Naive thymus-derived CD4-positive, alpha-beta T cell (primary cell): ENCODE measurements at places on chromosomes 5 and 9. TPM values are rescaled to one million over a fixed set of nuclear protein-coding genes. Genes with fewer than 3 reads are reported as not detected.

DRD1 gene
- total RNA-seq: not detected

ASS1 gene
- total RNA-seq: not detected

KIF24 gene
- 0.35 TPM for total RNA-seq

GZMA gene
- 2.0 TPM for total RNA-seq

SHISAL2B gene
- total RNA-seq: not detected in 2 replicates

PCDHGA9 gene
- 0.16 TPM for total RNA-seq

F2R gene
- 0.86 TPM for total RNA-seq

UGT3A1 gene
- not detected for total RNA-seq

SHOC1 gene
- total RNA-seq: not detected

CRB2 gene
- total RNA-seq: not detected

GRM6 gene
- not detected for total RNA-seq

SYNPO gene
- total RNA-seq: 0.07 TPM in 1 of 2 replicates, not detected in the other

PTPN3 gene
- total RNA-seq: 0.89 and 1.0 TPM in 2 replicates

ZNF883 gene
- not detected for total RNA-seq

MORN5 gene
- not detected in 2 replicates for total RNA-seq

MATR3 gene
- total RNA-seq: 291 TPM

IRGM gene
- 1.1 TPM for total RNA-seq
